Activated T-cell treated with anti-CD3 and anti-CD28 coated beads, Interleukin-2, amount 50 U/mL, for 1 hour (primary cell): ENCODE measurements at places on chromosomes 7 and 10.

- no peak for DNase-seq
These were observed 36.2 kb downstream of the LAMB1 start for GRCh38 chr7:107966711-107967110.

- no peak for DNase-seq
These were observed 18.1 kb downstream of the LSM8 start for GRCh38 chr7:118202061-118202460.

DNA sequence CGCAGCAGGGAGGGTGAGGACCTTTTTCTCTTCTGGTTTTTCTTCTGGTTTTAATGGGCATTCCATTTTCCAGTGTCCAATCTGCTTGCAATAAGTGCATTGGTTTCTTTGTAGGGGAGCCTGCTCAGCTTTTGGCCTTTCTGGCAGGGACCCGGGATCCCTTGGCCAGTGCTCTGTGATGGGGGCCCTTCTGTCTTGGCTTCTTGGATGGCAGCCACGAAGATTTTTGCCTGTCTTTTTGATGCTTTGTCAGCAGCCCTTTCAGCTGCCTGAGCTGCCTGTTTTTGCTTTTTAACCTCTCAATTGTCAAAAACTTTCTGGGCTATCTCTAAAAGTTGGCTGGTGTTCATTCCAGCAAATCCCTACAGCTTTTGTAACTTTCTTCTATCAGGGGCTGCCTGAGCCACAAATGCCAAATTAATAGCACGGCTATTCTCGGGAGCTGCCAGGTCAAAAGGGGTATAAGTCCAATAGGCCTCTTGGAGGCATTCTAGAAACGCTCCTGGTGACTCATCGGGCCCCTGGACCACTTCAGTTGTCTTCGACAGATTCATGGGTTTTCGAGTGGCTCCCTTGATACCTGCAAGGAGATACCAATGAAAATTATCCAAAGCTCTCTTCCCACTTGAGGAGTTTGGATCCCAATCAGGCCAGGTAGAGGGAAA is 179.9 kb upstream of the MBL2 start:
- no peak for DNase-seq

GRCh38 chr7:28957064-28957750 is 923 bp downstream of the TRIL start:
- DNase-seq, result peak; percentile 16

DNA sequence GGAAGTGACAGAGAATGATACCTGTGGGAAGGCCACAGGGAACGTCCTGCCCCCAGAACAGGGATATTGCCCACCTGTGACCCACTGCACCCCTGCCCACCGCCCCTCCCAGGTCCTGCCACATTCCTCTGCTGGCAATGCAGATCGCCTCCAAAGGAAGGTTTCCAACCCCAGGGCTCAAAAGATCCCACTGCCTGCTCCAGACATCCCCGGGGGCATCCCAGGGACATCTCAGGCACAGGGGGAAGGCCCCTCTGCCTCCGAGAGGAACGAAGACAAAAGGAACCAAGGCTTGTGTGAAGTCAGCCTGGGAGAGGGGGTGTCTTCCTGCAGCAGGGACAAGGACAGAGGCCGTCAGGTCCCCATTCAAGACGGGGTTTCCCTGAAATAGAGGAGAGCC is 28.5 kb downstream of the NUDT1 start:
- no peak for DNase-seq

DNA sequence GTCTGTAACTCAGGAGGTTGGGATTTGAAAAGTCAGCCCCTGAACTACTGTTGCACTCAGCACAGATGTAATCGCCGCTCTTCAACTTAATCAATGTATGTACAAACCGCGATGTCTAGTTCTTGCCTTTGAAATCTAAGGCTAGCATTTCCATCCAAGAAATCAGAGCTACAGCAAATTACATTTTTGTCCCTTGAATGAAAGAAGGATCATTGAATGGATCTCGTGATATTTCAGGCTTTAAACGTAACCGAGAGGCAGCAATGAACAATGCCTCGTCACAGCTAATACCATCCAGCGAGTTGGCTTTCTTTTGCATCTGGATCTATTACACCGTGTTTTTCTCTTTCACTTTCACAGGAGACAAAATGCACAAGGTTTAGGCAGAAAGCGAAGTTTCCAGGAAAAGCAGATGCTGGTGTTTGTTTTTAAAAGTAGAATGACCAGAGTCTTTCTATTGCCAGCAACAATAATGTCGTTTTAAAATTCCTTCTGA is 5.5 kb downstream of the SKIDA1 start:
- DNase-seq, result no peak

- no peak for DNase-seq
These were observed 200.9 kb upstream of the CNTNAP2 start for GRCh38 chr7:145915679-145916078.

DNA sequence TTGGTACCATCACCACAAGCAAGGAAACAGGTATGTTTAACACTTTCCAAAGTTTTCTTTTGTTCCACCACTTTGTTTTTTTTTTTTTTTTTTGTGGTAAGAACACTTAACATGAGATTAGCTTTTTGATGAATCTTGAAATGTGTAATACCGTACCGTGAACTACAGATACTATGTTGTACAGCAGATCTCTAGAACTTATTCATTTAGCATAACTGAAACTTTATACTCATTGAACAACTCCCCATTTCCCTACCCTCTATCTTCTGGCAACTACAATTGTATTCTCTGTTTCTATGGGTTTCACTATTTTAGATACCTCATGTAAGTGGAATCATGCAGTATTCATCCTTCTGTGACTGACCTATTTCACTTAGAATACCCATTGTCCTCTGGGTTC is 162.7 kb upstream of the ITGB1 start:
- DNase-seq, result no peak

- no peak for DNase-seq
These were observed 63.4 kb upstream of the AQP1 start for GRCh38 chr7:30848121-30848855.

DNA sequence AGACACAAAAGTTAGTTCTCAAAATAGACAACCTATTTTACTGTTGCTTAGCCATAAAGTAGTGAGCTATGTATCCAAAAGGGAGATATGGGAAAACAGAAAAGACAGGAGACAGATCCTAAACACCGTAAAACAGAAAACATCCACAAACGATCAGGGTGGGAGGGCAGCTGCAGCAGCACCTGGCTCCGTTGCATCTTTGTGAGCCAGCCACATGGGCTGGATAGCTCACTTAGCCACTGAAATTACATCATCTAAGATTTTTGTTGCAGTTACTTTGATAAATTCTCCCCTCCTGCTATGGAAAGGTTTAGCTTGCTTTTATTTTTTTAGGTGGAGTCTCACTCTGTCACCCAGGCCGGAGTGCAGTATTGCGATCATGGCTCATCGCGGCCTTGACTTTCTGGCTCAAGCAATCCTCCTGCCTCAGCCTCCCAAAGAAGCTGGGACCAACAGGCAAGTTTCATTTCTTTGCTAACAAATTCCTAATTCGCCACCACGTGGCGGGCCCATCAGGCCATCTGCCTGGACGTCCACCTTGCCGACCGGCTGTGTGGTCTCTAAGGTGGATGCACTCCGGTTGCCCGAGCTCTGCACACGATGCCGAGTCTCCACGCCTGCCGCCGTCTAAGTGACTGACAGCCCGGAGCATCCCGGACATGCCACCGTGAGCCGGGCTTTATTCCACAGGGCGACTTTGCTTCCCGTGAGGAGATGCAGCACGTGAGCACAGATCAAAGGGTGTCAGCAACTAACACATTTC is 159.8 kb downstream of the DIP2C start:
- no peak for DNase-seq
